ENCODE measurements at places on chromosomes 13 and 19. TPM values are rescaled to one million over a fixed set of nuclear protein-coding genes. Genes with fewer than 3 reads are reported as not detected.

DNA sequence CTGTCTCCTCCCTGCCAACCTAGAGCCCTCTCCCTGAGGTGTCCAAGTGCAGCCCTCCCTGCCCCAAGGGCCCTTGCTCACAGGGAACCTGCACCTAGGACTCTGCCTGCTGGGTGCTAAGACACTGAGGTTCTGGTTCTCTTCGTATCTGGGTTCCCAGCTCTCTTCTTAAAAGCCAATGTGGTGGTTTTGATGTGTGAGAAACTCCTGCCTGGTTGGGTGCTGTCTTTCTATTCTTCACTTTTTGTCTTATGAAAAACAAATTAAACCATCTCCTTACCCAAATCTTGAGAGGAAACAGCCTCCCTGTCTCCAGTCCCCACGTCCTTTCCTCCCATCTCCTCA lies 4.3 kb upstream of the KMT2B start:
- no peak for DNase-seq

The TMEM38A gene
- total RNA-seq: 8.6 TPM

The NLRP5 gene
- total RNA-seq: not detected

The CHST8 gene
- total RNA-seq: not detected

The HCST gene
- total RNA-seq: 3.7 TPM

The OR7C2 gene
- total RNA-seq: not detected

The COG6 gene
- 13.9 TPM for total RNA-seq

The PABPC3 gene
- total RNA-seq: under 0.01 TPM
